ENCODE measurements at places on chromosomes 6 and 20. TPM values are rescaled to one million over a fixed set of nuclear protein-coding genes. Genes with fewer than 3 reads are reported as not detected.

The EYS gene
- not detected for polyA plus RNA-seq

The GFRA4 gene
- polyA plus RNA-seq: not detected

The ADGRF4 gene
- 0.02 TPM for polyA plus RNA-seq

The MYLIP gene
- 1.8 TPM for polyA plus RNA-seq

The AKIRIN2 gene
- 25.1 TPM for polyA plus RNA-seq

The EPB41L1 gene
- 33.7 TPM for polyA plus RNA-seq

The CNBD2 gene
- polyA plus RNA-seq: 2.5 TPM

DNA sequence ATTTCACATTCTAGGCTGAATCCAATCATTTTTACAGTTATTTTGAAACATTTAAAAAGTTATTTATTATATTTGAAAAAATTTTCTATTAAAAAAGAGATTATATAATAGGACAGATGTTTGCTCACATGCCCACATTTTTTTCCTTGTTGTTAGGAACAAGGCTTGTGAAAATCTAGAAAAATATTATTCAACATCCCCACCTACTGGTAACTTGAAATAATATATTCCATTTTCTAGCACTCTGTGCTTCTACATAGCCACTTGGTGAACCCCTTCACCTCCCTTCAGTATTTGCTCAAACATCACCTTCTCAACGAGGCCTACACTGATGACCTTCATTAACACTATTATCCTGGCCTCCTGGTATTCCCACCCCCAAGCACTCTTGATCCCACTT is 18.3 kb upstream of the GPRC6A start:
- peak; percentile 41 for DNase-seq

GRCh38 chr20:42366626-42367025 is 748.4 kb upstream of the CHD6 start:
- DNase-seq: no peak

- peak; percentile 73 for DNase-seq
These were observed 15.7 kb upstream of the HLA-A start for GRCh38 chr6:29926413-29927274.

DNA sequence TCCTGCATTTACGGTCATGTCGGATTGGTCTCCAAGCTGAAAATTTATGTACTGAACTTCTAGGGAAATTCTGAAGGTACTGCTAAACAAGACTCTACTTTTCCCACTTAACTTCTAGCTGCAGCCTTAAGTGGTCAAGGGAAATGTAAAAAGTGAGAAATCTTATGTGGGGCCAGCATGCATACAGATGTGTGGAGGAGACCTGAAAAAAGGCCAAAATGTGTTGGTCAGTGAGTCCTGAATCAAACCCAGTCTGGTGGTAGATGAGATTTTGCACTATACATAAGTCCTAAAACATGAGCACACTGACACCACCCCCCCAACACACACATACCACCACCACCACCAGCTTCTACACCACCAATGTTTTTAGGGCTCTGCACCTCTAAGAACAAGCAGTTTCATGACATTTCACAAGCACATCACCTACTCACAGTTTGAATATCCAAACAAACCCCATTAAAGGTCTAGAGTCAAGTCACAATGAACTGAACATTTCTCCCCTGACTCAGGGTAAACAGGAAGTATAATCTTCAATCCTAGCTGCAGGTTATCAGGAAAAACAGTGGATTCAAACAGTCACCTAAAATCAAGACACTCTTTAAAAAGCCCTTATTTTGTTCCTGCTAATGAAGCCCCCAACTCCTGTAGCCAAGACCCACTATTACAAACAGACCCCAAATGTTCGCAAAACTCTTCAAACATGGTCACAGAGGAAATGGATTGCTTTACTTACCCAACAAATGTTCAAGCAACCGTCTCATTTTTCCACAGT is 1.6 kb downstream of the ZMYND8 start:
- DNase-seq: peak; percentile 71

GRCh38 chr6:119196715-119197114 is 118.3 kb upstream of the FAM184A start:
- no peak for DNase-seq

- DNase-seq: no peak
These were observed 116.2 kb downstream of the ISM1 start for GRCh38 chr20:13337090-13337784.

DNA sequence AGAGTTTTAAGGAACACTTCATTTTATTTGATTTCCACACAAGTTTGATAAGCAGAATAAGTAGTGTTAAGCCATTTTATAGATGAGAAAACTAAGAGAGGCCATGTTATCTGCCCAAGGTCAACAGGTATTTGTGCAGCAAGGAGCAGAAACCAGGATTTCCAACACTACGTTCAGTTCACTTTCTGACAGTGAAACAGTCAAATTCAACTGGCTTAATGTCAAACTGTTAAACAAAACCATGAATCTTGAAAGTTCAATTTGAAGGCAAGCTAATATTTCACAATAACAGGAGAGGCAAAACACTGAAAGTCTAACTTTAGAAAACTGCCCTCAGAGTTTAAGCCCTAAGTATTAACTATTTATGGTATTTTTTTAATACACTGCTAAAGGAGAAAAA is 32.6 kb downstream of the DTNBP1 start:
- no peak for DNase-seq

DNA sequence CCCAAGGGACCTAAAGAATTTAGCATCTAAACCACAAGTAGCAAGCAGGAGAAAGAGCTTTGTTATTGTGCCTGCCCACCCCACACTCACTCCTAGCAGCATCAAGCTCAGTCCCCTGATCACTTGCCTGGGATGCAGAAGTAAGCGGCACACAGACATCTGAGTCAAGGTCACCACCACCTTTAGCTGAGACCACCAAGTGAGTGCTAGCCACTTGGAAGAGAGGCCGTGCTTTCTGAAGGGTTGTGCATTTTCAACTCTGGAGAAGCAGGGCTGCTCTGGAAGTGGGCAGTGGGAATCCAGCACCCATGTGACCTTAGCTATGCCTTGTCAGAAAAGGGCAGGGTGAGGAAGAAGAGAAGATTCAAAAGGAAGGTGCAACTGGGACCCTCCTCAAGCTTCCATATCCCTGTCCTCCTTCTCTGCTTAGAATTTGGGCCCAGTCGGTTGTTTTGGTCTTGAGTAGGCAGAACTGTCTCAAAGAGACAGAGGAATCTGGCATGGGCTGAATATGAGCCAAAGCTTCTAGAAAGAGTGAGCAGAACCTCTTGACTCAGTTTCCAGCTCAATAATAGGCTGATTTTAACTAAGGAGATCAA is 6.2 kb downstream of the NR2E1 start:
- DNase-seq: no peak

DNA sequence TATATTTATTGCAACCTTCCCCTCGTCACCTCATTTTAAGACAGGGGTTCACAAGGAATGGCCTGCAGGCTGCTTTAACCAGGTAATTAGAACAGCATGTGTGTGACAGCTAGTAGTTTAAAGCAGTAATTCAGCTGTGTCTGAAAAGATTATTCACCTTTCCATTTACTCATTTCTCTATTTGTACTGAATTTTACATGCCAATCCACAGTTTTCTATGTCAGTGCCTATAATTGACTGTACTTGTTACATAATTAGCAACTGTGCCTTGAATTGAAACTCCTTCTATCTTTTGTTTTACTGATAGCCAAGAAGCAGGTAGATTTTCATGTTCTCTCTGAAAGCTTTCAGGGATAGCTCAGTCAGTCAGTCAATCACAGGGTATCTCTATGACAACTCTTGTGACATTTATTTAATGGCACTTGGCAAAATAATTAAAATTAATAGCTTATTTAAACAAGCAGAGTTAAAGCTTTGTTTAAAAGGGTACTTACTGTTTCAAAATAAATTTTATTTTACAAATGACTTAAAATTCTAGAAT is 214.0 kb downstream of the ZFAND3 start:
- DNase-seq: no peak

- DNase-seq: peak; percentile 49
These were observed at the start of gene RBM38 for GRCh38 chr20:57390604-57391438. Gene RBM38, plus strand, starts transcription at chr20:57391396. Its CDS starts 186 bp downstream, at chr20:57391582.

DNA sequence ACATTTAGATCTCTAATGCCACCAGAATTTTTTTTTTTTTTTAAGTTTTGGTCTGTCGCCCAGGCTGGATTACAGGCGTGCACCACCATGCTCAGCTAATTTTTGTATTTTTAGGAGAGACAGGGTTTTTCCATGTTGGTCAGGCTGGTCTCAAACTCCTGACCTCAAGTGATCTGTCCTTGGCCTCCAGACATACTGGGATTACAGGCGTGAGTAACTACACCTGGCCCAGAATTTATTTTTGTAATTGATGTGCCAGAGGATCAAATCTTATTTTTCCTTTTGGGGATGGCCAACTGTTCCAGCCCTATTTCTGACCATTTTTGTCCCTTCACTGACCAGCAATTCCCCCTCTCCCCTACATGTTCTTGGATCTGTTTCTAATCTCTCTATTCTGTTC is 18.0 kb upstream of the MYMX start:
- DNase-seq: no peak

- no peak for DNase-seq
These were observed 21.7 kb upstream of the EPB41L1 start for GRCh38 chr20:36132802-36133211.

DNA sequence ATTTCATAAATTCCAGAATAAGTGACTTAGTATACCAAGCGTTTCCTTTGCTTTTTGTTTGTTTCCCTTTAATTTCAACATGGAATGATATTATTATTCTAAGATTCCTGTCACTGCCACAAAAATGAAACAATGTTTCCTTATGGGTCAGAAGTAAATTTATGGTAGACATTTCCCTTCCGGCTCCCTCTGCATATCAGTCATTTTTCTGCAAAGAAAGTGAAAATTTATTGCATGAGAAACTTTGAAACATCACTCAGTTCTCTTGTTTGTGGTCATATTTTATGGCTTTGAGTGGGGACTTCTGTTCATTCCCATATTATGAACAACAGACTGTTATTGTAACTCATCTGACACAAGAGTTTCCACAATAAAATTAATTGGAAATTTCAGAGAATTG is 97.8 kb downstream of the NKAIN2 start:
- no peak for DNase-seq

- DNase-seq: no peak
These were observed 49.4 kb upstream of the ARMC2 start for GRCh38 chr6:108798670-108799353.

GRCh38 chr20:57851025-57851682 is 141.3 kb upstream of the PMEPA1 start:
- DNase-seq: no peak

DNA sequence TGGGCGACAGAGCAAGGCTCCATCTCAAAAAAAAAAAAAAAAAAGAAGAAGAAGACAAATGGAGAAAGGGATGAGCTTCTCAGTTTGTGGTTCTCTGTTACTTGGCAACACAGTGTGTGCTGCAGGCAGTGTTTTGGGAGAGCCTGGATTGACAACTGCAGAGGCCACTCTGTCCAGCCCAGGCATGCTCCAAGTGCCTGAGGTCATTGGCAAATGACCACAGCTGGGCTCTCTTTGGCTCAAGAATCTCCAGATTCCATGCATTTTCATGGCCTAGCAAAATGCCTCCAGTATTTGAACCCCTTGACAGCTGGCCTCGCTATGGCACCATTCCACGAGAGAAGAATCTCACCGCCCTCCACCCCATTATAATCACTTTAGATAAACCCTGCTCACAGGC is 126.2 kb downstream of the ANKRD60 start:
- DNase-seq: no peak

GRCh38 chr6:33286946-33287914 is 1.8 kb downstream of the WDR46 start:
- no peak for DNase-seq

DNA sequence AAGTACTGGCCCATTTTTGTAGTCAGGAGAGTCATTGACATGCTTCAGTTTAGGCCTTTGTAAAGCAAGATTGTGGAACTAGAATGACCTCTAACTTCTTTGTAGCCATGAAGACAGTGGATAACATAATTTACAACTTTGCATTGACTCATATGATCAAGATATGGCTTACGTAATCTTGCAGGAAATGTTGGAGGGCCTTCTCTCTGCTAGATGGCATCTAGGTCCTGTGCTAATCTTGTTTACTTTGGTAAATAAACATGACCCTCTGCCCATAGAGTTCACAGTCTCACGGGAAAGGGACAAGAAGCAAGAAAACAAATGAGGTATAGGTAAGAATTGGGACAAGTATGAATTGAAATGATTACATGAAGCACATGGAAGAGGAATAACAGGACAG is 355.2 kb upstream of the ARID1B start:
- no peak for DNase-seq
